Right forelimb (tissue), 1 donor: ENCODE measurements at places on chromosomes 13 and 19.
A peak's percentile ranks its signal among the peaks of the same experiment; 100 is the strongest.

DNA sequence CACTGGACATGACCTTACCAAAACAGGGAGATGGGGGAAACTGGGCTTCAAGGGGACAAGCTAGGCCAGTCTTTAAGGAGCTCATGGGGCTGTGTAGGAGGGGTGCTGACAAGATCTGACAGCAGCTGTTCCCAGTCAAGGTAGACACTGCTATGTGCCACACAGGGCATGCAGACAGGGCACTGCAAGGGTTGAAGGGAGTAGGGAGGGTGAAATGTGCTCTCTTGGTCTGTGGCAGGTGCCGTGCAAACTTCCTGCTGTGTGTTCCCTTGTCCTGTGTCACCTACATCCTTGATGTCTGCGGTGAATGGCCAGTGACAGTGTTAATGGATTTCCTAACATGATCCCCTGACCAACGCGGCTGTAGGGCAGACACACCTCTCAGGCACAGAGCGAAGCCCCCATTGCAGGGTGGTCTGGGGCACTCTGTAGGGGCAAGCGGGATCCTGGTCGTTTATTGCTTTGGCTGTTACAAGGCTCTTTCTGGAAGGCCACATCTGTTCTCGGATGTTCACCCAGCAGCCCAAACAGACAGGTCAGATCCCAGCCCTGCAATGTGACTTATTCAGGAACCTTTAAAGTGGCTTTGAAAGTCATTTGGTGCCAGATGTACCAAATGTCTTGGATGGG lies 199.5 kb upstream of the ZNF536 start:
- no peak for DNase-seq

GRCh38 chr19:36152352-36153091 lies at the start of gene COX7A1:
Gene COX7A1, minus strand, starts transcription at chr19:36152447. Its CDS starts 40 bp downstream, at chr19:36152407.
- peak; percentile 83 for DNase-seq

GRCh38 chr19:49468746-49469447 lies 5.1 kb upstream of the FLT3LG start:
- peak; percentile 75 for DNase-seq

DNA sequence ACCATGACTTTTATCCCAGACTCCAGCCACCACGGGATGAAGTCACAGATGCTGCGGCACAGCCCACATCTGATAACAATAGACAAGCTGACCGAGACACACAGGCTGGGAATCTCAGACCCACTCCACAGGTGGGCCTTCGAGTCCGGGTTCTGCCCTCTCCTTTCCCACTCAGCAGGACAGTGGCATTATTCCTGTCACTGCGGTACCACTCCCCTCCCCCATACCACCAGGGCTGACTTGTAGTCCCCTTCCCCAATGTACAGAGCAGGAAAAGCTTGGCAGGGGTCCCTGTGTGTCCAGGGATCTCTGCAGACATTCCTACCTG lies 179 bp upstream of the AMER2 start:
- DNase-seq = no peak

GRCh38 chr19:13644645-13645044 lies 119.7 kb upstream of the MRI1 start:
- no peak for DNase-seq

- no peak for DNase-seq
Measured at GRCh38 chr19:18815673-18816072, 16.1 kb upstream of the UPF1 start.

DNA sequence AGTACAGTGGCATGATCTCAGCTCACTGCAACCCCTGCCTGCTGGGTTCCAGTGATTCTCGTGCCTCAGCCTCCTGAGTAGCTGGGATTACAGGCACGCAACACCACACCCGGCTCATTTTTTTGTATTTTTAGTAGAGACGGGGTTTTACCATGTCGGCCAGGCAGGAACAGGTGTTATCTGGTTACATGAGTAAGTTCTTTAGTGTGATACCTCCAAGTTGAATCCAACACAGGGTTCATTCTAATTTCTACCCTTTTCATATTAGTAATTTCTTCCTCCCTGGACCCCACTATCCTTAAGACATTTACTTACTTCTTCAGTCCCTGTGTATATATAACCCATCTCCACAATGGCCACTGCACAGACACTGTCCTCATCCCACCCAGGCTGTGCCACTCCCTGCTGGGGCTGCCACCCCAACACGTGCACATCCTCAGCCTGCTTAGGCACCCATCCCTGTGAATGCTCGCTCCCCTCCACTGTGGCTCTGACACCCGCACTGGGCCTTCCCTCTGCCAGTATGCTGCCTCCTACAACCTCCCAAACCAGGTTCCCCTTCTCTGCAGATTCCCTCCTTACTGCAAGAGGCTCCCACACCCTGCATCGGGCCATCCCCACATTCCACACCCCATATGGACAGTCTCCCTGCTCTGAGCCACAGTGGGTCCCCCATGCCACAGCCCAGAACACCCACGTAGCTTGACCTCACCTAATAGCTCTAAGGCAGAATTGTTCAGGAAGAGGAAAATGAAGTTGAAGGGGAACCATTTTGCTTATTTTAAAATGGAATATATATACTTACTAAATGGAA lies 147.1 kb downstream of the TBC1D4 start:
- no peak for DNase-seq

GRCh38 chr13:46614582-46614981 lies 61.6 kb downstream of the LRCH1 start:
- DNase-seq = no peak

DNA sequence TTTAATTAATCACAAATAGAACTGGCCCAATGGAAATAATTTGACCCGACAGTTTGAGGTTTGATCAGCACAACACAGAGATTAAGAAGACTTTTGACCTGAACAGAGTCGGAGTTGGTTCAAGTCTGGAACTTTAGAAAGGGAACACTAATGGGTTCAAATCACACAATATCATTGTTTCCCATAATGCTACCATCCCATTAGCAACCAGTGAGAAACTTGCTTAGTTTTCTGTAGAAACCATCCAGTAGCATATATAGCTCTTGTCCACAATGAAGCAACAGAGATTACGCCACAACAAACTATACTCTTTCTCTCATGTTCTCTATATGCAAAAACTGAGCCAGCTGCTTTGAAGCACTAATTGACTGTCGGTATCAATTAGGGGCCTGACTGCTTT lies 376.9 kb upstream of the SPRY2 start:
- no peak for DNase-seq

DNA sequence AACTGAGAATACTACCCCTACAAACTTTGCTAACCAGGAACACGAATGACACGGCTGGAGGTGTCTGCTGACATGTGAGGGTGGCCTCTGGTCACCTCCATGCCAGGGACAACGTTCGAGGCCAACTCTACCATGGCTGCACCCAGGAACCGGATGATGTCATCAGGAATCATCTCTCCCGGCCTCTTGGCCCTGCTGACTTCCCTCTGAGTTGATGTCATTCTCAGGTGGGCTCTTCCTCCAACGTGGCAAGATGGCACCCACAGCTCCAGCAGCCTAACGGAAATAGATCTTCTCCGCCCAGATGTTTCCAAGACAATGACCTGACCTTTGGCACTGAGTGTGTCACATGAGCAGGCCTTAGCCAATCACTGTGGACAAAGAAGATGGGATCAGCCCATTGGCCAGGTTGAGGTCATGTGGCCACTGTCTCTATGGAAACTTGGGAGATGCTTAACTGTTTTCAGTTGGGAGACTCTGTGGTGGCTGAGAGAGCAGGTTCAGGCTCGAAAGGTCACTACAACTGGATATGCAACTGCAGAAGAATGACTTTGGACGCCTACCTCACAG lies 15.0 kb downstream of the MBD3L2B start:
- DNase-seq = no peak

DNA sequence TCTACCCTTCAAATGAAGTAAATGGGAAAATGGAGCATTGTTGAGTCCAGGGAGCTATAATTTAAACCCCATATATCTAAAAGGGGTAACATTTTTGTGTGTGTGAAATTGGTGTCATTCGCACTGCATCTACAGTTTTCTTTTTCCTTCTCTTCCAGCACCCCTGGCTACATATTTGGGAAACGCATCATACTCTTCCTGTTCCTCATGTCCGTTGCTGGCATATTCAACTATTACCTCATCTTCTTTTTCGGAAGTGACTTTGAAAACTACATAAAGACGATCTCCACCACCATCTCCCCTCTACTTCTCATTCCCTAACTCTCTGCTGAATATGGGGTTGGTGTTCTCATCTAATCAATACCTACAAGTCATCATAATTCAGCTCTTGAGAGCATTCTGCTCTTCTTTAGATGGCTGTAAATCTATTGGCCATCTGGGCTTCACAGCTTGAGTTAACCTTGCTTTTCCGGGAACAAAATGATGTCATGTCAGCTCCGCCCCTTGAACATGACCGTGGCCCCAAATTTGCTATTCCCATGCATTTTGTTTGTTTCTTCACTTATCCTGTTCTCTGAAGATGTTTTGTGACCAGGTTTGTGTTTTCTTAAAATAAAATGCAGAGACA lies 28.6 kb downstream of the ALOX5AP start:
- no peak for DNase-seq

- no peak for DNase-seq
Measured at GRCh38 chr13:37168926-37169325, 63.5 kb upstream of the CSNK1A1L start.

GRCh38 chr19:1882786-1883692 lies 2.3 kb downstream of the ABHD17A start:
- DNase-seq = no peak

DNA sequence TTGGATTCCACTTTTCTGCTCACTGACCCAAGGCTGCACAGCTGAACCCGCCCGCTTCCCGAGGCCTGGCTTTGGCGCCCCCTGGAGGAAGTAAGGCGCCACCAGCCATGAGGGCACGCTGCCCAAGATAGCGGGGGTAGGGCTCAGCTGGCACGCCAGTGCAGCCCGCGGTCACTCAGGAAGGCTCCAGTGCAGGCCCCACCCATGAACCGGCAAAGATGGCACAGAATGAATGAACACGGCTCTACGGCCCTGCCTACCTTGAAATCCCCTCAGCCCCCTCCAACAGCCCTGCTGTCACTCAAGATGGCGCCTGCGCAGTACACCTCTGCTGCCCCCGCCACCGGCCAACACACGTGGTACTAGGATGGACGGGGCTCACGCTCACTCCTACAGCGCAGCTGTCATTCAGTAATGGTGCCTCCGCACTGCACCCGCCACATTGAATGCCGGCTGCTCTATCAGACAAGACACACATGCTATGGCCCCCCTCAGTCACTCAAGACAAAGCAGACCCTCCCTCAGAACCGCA lies 3.0 kb downstream of the PEG3 start:
- peak; percentile 80 for DNase-seq

GRCh38 chr13:98542568-98543377 lies 34.1 kb downstream of the STK24 start:
- DNase-seq = peak; percentile 40

DNA sequence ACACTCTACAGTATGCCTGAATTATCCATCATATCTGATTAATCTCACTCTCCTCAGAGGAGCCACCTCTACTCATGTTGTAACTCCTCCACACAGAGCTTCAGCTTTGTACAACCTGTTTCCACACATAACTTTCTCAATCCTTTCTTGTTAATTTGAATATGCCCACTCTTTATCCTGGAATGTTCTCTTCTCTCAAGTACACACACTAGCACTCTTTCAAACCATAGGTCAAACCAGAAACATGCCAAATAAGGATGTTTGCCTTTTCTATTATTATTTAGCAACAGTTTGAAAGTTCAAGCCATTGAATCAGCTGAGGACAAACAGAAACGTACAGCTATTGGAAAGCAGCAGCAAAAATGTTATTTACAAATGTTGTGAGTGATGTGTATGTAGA lies 110.3 kb downstream of the MIPEP start:
- DNase-seq = no peak

GRCh38 chr19:6056801-6057650 lies 53.3 kb downstream of the RFX2 start:
- peak; percentile 71 for DNase-seq

DNA sequence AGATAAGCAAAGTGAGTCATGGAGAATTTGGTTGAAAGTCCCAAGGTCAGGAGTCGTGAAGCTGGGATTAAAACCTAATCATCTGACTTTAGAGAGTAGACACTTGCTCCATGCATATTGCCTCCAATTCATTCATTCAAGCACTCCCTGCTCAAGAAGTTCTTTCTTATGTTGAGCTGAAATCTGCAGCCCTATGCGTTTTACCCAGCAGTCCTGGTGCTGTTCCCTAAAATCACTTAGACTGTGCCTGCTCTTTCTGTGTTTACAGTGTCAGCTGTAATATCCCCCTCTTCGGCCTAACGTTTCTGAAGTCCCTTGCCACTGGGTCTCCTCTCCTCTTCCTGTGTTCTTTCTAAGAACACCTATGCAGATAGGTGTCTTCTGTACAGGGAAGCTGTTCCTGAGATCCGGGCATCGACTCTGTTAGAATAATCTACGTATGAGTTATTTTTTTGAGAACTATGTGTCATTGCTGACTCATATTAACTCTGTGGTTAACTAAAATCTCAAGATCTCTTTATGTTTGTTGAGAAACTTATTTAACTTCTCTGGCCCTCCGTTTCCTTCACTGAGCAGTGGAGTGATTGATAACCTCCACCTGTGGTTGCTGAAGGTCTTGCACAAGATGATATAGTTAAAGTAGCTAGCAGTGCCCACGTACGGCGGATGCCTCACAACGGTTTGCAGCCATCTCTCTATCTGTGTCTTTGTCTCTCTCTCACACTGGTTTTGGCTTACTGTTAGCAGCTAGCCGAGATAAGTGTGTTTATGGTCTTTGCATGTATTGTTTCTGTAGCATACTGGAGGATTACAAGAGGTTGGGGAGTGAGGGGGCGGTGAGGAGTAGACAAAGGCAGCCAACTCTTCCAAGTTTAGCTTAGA lies 4.7 kb downstream of the ALOX5AP start:
- DNase-seq = no peak

GRCh38 chr13:66659701-66660467 lies 570.3 kb downstream of the PCDH9 start:
- DNase-seq = no peak

DNA sequence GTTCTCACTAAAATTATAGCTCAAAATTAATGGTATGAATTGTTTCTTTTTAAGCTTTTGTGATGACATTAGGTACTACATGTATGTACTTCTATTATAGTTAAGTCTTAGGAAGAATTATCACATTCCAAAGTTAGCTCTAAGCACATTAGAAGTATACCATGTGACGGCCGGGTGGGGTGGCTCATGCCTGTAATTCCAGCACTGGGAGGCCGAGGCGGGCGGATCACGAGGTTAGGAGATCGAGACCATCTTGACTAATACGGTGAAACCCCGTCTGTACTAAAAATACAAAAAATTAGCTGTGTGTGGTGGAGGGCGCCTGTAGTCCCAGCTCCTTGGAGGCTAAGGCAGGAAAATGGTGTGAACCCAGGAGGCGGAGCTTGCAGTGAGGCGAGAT lies 1265.1 kb upstream of the SPRY2 start:
- no peak for DNase-seq

DNA sequence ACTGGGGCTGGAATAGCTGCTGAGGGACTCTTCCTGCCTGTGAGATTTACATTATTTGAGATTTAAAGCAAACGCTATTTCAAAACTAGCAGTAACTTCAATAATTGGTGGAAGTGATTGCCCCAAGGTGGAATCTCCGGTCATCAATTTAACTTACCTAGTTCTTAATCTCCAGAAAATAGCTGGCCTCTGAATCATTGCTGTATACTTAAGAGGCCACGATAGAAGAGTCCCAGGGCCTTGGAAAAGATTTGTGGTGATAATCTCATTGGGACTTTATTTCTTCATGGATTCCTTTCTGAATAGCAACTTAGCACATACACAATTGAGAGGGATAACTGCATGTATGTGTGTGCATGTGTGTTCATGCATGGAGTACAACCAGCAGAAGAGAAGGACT lies 120.2 kb downstream of the DNAJC15 start:
- no peak for DNase-seq
